ENCODE measurements at places on chromosomes 13 and 19. TPM values are rescaled to one million over a fixed set of nuclear protein-coding genes. Genes with fewer than 3 reads are reported as not detected.
A peak's percentile ranks its signal among the peaks of the same experiment; 100 is the strongest.

Gene ZNF556
- not detected for total RNA-seq

Gene RNF17
- not detected for total RNA-seq

Gene CEBPA
- total RNA-seq: 14.9 TPM

Gene SLC6A16
- total RNA-seq: 0.85 TPM

Gene SIGLEC8
- total RNA-seq: not detected

Gene COLGALT1
- total RNA-seq: 95.4 TPM

Gene SPART
- 27.4 TPM for total RNA-seq

Gene FFAR3
- total RNA-seq: not detected

GRCh38 chr13:51821606-51822005 lies 17.6 kb upstream of the DHRS12 start:
- no peak for DNase-seq

DNA sequence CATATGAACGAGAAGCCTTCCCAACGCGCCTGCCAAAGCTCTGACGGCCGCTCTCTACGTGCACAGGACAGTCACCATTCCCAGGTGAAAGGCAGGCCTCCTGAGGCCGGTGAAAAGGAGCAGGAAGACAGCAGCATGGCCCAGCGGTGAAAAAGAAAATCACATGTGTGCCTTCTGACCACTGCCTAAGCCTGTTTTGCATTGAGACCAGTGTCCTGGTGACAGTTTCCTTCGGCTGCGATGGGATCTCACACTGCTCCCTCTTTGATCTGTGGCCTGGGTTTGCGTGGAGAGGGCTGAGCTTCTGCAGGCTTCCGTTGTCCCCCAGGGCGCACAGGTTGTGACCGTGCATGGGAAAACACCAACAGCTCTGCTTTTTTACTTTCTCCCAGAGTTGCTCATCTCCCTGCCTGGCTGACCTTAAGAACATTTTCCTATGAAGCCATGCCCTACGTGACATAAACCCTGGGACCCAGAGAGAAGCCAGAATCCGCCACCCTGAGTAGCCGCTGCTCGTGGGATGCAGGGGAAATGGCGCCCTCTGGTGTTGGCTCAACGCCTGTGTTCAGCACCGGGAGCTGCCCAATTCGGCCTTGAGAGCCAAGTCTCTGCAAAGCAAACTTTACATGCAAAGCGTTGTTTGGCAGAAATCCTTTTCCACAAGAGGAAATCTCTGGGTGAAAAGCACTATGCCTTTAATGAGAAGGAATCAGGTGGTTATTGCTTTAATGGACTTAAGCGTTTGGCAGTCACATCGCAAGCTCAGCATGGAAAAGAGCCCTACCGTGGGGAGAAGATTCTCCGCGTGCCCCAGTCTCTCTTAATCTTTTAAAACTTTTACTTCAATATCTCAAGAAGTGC lies 112.2 kb upstream of the GPR12 start:
- DNase-seq: no peak

DNA sequence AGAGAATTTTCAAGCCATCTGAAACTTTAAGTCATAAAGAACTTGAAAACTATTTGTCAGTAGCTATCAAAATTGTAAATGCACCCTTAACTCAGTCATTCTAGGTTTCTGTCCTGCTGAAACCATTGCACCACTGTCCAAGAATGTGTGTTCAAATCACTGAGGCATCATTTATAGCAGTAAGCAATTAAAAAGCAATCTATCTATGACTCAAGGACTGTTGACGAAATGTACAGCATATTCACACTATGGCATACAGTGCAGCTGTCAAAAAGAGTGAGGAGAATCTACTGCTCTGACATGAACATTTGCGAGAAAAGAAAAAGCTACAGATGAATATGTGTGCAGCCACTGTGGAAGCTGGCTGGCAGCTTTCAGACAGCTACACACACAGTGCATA lies 71.2 kb downstream of the ING1 start:
- DNase-seq: no peak

GRCh38 chr19:53868892-53869804 lies 1.5 kb downstream of the MYADM start:
- DNase-seq: peak; percentile 72

- DNase-seq: no peak
Observed at GRCh38 chr13:99659226-99659625, 158.0 kb downstream of the TM9SF2 start.

GRCh38 chr13:42474954-42475353 lies 99.0 kb upstream of the TNFSF11 start:
- no peak for DNase-seq

- DNase-seq: no peak
Observed at GRCh38 chr13:20337884-20338551, 105.9 kb upstream of the GJB6 start.

DNA sequence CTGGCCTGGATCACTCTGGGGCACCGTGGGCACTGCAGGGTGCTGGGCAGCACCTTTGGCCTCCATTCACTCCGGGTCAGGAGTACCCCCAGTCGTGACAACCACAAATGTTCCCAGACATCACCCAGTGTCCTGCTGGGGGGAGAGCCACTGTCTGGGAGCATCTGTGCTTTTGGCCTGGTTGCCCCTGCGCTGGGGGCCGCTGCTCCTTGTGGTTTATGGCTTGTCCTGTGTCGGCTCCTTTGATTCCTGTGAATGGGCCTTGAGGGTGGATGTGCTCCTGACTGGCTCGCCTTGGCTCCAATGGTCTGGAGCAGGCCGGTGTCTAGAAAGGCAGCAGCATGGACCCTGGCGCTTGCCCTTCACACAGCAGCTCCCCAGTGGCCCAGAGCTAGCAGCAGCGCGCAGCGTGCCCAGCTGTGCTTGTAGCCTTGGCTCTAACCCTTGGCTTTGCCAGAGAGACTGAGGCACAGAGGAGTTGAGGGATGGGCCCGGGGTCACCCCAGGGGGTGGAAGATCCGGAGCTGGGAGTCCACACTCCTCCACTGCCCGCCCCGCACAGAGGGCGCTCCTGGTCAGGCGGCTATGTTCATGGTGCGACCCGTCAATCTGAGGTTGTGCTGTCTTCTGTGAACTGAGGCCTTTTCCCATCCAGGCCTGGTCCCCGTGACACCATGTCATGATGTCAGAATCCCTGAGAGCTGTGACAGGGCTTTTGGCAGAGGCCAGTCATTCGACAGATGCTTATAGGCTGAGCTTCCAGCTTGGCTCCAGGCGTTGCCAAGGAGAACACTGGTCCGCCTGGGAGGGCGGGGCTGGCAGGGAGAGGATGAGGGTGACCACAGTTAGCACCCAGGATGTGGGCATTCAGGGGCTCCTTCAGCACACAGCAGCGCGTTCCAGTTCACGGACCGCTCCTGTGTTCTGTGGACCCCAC lies 4.1 kb downstream of the DAZAP1 start:
- DNase-seq: no peak

GRCh38 chr13:97135883-97136282 lies 86.2 kb upstream of the MBNL2 start:
- no peak for DNase-seq

DNA sequence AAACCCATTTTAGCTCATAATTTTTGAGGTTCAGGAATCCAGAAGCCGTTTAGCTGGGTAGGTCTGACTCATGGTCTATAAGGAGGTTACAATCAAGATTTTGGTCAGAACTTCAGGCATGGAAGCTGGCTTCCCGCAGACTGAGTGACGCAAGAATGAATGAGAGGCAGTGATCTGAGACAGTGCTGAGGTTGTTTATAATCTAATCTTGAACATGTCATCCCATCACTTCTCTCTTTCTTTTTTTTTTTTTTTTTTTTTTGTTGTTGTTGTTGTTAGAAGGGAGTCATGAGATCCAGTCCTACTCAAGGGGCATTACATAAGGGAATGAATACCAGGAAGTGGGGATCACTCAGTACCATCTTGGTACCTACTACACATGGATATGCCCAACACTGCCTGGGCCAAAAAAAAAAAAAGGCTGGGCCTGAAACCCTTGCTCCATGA lies 217.4 kb downstream of the DLEU7 start:
- no peak for DNase-seq

DNA sequence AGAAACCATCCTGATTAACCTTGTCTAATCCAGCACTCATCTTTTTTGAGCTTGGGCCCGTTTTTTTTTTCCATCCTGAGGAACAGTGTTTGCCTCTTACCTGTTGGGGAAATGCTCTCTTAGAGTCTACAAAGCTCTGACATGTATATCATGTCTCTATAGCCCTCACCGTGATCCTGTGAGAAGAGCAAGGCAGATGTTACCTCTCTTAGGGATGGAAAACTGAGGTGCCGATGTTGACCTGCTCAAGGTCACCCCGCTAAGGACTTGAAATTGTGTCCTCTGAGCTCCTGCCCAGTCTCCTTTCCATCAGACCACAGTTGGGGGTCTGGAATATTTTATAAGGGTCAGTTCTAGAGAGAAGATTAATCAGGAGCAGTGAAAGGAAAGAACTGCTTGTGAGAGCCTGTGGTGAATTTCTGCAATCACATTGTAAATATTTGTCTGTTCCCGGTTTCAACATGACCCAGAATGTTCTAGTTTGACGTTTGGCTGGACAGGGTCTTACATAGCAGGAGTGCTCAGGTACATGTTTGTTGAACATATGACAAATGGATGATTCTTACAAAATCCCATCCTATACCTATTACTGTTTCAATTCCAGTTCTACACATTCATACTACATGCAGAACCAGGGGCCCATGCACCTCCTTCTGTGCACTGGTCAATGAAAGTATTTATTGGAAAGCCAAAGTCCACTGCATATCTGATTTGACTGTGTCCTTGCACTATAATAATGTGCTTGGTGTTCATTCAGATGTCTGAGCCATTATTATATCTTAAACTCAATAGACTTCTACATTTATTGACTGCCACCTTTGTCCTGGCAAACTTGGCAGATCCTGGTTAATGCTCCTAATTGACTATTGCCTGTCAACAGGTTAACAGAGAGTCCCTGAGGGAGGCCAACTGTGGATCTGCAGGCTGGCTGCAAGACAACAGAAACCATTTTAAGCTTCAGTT lies 12.1 kb downstream of the SLC25A15 start:
- no peak for DNase-seq

- no peak for DNase-seq
Observed at GRCh38 chr19:41997121-41997850, 3.3 kb upstream of the ATP1A3 start.

GRCh38 chr13:113535381-113535781 lies 44.9 kb upstream of the DCUN1D2 start:
- DNase-seq: no peak

- no peak for DNase-seq
Observed at GRCh38 chr19:1871140-1871597, 7.8 kb upstream of the KLF16 start.

- DNase-seq: no peak
Observed at GRCh38 chr13:52161181-52161646, 1.8 kb upstream of the NEK3 start.

DNA sequence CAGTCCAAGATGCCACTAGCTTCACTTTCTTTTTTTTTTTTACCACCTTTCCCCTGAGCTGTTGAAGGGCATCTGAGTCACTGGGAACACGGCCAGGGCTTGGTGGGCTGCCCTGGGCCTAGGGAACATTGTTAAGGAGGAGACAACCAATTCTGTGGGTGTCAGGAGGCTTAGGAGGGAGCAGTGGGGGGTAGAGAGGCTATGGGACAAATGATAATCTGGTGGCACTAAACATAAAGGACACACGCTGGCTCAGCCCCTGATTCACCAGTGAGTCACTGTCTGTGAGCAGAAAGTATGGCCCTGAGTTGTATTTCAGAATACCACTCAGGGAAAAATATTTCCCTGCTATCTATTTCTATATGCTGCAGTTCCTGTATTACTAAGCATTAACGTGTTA lies 207.8 kb downstream of the DCLK1 start:
- no peak for DNase-seq

- no peak for DNase-seq
Observed at GRCh38 chr19:41707871-41708371, 505 bp upstream of the CEACAM5 start.

Data from ascending aorta (tissue), 2 donors.